Stimulated activated CD4-positive, alpha-beta T cell treated with anti-CD3 and anti-CD28 coated beads, Interleukin-1b, Interleukin-23, amount 100 ng/mL, for 24 hours (primary cell): ENCODE measurements at places on chromosomes 6 and 20.
A peak's percentile ranks its signal among the peaks of the same experiment; 100 is the strongest.

- DNase-seq, result no peak
These were observed 4.9 kb upstream of the CDSN start for GRCh38 chr6:31125162-31125561.

- DNase-seq, result no peak
These were observed 27.4 kb downstream of the GJA10 start for GRCh38 chr6:89921691-89922090.

DNA sequence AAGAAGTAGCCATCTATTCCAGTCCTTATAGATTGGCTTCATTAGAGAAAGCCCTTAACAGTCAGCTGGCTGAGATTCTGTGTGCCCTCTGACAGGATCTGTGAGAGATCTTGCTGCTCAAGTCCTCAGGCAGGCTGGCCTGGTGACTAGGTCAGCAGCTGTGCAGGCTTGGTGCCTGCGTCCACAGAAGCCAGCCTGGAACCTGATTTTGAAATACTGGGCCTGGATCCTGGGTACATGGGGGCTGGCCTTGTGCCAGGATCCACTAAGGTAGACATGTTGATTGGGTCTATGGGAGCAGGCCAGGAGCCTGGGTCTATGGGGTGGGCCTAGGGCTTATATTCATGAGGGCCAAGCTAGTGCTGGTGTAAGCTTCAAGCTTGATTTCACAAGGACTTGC, 381.8 kb upstream of the MARCKS start:
- DNase-seq, result no peak

- no peak for DNase-seq
These were observed 369.0 kb downstream of the ARHGAP18 start for GRCh38 chr6:129340983-129341382.

GRCh38 chr20:3312940-3313682, 74.1 kb upstream of the SLC4A11 start:
- DNase-seq, result no peak

GRCh38 chr6:51778666-51779065, 308.7 kb downstream of the PKHD1 start:
- DNase-seq, result no peak

GRCh38 chr6:75089921-75090320, 115.9 kb downstream of the COL12A1 start:
- DNase-seq, result no peak

GRCh38 chr6:35385457-35386202, 43.3 kb downstream of the PPARD start:
- DNase-seq, result no peak

- DNase-seq, result no peak
These were observed 23.5 kb upstream of the RNF24 start for GRCh38 chr20:4038676-4039370.

DNA sequence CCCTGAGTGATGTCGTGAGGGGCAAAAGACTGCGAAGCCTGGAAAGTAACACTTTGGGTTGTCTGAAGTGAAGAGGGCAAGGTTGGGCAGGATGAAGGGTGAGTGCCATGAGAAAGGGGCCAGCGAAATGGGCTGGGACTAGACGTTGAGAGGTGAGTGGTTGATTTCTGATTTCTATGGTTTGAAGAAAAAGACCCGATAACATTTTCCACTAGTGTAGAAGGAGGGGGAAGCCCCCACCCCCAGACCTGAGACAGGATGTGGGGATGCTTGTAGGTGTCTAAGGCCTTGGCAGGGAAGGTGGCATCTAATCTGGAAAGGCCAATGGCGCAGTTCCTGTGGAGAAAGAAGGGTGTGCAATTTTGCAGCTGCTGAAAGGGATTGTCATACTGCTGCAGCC, 25.3 kb upstream of the KIF3B start:
- peak; percentile 89 for DNase-seq

GRCh38 chr20:51427651-51428291, 114.7 kb downstream of the NFATC2 start:
- DNase-seq, result no peak

GRCh38 chr6:47348316-47348863, 38.7 kb upstream of the TNFRSF21 start:
- no peak for DNase-seq

DNA sequence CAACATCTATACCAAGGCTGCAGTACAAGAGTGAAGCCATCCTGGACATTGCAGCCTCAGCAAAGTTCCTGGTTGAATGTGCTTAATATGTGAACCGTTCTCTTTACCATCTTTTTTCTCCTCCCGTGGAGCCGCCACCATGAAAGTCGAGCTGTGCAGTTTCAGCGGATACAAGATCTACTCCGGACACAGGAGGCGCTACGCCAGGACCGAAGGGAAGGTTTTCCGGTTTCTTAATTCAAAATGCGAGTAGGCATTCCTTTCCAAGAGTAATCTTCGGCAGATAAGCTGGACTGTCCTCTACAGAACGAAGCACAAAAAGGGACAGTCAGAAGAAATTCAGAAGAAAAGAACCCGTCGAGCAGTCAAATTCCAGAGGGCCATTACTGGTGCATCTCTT, 8.4 kb upstream of the LINC00237 start:
- DNase-seq, result no peak

DNA sequence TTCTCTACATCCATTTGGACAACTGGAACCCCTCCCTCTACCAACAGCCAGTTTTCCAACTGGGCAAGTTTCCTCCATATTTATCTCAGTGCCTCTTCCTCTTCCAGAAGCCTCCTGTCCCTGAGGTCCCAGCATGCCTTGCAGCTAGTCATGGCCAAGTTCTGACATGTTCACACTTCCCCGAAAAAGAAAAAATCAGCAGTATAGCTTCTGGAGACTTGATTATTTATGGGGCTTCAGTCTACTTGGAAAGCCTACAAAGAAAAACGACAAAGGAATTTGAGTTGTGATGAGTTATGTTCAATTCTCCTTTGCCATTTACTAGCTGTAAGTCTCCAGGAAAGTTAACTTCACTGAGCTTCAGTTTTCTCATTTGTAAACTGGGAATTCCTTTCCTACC, 406.5 kb downstream of the MAFB start:
- no peak for DNase-seq

GRCh38 chr6:48151142-48151541, 40.1 kb upstream of the PTCHD4 start:
- DNase-seq, result no peak

GRCh38 chr6:15602154-15602553, 60.7 kb downstream of the DTNBP1 start:
- no peak for DNase-seq

GRCh38 chr6:2783188-2783963, 18.2 kb downstream of the WRNIP1 start:
- DNase-seq, result no peak

DNA sequence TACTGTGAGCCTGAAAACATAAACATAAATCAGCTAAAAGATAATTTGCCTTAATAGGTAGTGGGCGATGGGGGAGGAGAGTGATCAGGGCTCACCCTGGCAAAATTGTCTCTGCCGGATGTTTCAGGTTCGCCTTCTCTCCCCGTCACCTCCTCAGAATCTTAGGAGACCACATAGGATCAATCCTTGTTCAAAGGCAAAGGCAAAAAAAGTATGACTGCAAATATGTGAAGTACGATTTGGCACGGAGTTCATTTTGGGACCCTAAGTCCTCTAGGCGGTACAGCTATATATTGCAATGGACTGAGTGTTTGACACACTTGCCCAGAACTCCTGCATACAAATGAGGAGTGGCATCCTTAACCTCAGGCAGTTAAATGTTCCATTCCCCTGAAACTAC, 649.2 kb upstream of the FLRT3 start:
- no peak for DNase-seq

GRCh38 chr6:121302882-121303281, 31.4 kb downstream of the TBC1D32 start:
- DNase-seq, result no peak

DNA sequence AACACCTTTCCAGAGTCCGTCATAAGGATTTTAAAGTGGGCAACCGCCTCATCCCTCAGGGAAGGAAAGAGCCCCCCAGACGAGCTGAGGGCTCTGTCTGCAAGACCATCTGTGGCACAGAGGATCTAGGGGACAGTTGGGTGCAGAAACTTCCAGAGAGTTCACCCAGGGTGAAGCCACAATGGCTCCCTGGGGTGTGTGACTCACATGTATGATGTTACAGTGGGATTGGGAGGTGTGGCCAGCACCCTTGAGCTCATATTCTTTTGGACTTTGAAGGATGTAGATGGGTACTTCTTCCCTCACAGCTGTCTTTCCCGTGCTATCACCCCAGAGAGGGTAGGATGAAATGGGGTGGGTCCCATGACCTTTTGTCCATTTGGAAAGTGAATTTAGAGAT, 95.5 kb downstream of the NCR2 start:
- DNase-seq, result no peak

- DNase-seq, result peak; percentile 54
These were observed 363.5 kb downstream of the ESR1 start for GRCh38 chr6:152170702-152171667.

GRCh38 chr6:144955859-144956258, 670.7 kb downstream of the UTRN start:
- DNase-seq, result no peak

DNA sequence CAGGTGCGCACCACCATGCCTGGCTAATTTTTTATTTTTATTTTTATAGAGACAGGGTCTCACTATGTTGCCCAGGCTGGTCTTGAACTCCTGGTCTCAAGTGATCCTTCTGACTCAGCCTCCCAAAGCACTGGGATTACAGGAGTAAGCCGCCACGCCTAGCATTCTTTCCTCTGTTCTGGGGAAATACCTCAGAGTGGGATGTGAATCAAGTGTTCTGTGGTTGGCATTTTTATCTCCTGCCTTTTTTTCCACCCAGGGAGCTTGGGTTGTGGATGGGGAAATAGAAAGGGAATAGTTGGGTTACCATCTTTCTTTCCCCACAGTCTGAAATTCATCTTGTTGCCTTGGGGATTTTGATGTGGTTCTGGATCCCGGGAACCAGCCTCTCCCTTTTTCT, 24.1 kb downstream of the TFAP2C start:
- DNase-seq, result no peak

DNA sequence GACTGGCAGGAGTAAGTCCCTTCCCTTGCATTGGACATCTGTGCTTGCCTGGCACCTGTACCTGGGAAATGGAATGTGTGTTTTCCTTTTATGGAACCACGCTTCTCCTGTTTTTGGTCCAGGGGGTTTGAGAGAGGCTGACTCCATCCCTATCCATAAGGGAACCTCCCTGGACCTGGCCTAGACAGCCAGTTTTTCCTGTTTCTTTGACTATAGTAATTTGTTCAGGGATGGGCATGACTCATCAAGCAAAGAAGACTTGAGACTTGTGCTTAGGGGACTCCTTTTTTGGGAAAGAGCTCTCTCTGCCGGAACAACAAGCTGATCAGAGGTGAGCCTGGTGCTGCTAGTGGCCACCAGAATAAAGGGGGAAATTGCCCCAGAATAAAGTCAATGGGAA, 393.8 kb downstream of the CDH26 start:
- DNase-seq, result no peak

DNA sequence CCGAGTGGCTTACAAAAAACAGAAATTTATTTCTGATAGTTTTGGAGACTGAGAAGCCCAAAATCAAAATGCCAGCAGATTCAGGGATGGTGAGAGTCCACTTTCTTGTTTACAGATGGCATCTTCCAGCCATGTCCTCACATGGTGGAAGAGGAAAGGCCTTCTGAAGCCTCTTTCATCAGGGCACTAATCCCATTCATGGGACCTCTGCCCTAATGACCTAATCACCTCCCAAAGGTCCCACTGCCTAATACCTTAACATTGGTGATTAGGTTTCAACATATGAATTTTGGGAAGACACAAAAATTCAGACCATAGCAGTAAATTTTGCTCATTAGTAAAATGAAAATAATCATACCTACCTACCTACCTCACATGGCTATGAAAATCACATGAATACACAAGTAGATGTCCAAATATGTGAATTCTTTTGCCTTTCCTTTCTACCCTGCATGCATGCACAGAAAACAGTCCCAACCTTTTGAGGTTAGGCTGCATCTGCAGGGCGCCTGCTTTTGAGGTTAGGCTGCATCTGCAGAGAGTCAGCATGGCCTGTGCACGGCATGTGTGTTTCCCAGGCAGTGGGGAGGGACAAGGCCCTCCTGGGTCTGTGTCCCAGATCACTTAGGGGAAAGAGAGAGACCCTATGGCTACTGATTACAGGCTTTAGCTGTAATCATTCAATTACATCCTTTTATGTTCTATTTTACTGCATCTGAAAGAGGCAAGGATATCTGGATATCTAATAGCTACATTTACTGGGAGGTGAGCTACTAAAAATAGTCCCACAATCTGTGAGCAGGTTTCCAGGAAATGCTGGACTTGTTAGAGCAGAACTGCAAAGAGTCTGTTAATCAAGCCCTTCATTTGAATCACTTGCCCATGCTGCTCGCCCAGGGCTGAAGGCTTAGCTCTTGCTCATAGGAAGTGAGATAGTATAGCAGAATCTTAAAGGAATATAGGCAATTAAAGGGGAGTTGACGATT, 497.7 kb upstream of the MARCKS start:
- no peak for DNase-seq

- DNase-seq, result no peak
These were observed 326.7 kb downstream of the BCKDHB start for GRCh38 chr6:80433010-80433672.

DNA sequence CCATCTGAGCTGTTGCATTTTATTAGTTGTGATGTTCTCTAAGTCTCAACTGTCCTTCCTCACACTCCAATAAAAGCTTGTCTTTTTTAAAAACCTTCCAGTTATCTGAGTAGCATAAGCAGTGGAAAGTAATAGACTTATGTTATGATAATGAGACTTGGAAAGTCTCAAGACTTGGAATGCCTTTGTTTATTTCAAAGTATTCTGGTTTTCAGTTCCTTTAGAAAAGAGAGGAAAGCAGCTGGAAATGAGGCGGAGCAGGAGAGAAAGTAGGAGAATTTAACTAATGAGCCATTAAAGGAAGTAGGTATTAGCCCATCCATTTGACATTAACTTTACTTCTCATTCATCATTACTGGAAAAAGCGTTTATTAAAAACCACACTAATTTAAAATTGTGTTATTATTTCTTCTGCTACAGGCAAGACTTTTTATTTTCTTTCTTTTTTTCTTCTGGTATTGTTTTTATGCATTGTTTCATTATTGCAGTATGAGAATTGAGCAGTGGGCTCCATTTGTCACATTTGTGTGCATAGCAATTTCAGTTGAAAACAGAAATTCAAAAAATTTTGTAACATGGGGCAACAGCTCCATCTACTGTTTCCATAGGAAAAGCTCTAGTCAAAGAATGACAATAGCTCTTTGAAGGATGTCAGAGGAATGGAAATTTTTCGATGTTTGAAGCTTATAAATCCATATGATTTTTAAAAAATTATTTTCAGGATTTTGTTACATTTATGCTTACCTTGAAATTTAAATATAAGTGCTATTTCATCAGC, 194.8 kb downstream of the COL9A1 start:
- no peak for DNase-seq

DNA sequence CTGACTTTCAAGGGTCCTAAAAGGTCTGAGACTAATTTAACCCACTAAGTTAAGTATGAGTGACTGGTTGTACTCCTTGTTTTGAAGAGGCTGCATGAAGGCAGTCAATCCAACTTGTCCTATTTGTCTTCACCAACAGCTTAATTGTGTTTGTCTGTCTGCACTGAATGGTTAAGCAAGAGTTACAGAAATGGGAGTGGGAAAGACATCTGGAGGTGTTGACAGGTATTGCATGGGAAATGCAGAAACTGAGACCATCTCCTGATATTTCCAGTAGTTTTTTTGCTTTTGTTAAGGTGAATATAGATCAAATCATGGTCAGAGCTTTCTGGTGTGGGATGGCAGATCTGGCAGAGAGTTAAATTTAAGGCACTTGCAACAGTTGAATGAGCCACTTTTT, 6.5 kb downstream of the FUT9 start:
- no peak for DNase-seq

- DNase-seq, result no peak
These were observed 2.8 kb upstream of the LBP start for GRCh38 chr20:38343311-38344106.
